ENCODE measurements at places on chromosomes 16 and 17.

GRCh38 chr17:7408252-7408727 is 645 bp downstream of the NLGN2 start:
- DNase-seq, result no peak

- DNase-seq, result no peak
These were observed 133.1 kb downstream of the SNX11 start for GRCh38 chr17:48240562-48241130.

DNA sequence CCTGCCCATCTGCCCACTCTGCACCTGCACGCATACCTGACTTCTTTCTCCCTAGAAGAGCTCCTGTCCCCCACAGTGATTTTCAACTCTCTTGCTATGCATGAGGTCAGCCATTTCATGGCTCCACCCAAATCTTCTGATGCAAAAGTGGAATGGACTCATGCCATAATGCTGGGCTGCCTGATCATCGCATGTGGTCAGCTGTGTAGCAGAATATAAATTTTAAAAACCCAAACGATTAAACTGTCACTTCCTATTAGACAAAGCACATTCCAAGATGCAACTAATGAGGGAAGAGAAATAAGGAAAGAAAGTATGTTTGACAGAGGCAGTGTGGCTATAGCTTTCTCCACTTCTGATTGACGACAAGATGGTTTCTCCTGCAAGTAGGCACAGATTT is 26.1 kb downstream of the GRIN2A start:
- DNase-seq, result no peak

DNA sequence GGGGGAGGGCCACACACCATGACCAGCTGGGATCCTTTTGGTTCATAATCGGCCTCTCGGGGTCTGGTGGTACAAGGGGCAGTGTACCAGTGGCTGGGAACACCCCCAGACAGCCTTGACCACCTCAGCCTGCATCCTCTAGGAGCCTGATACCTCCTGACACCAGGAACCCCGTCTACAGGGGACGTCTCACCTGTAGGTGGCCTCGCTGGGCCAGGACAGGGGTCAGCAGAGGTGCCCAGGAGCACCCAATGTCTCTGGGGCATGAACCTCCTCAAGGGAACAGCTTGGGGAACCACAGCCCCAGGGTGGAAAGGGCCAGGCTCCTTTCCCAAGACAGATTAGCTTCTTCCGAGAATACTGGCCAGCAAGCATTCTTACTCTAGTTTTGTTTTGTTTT is 2.5 kb upstream of the METRNL start:
- DNase-seq, result no peak

DNA sequence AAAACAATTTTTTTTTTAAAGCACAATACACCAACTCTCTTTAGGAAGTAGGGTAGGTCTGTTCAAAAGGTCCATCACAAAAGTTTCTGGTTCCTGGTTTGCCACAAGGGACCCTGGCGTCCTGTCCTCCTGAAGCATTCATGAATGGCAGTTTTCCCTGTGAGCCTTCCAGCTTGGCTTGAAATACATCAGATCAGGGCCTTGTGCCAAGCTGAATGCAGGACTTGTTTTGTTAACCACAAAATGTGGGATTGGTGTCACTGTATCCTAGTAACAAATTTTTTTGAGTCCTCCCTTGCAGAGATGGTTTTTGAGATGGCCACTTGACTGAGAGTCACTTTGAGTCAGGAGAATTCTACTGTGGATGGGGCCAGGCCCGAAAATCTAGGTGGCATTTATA is 3.9 kb downstream of the GNAO1 start:
- DNase-seq, result no peak

DNA sequence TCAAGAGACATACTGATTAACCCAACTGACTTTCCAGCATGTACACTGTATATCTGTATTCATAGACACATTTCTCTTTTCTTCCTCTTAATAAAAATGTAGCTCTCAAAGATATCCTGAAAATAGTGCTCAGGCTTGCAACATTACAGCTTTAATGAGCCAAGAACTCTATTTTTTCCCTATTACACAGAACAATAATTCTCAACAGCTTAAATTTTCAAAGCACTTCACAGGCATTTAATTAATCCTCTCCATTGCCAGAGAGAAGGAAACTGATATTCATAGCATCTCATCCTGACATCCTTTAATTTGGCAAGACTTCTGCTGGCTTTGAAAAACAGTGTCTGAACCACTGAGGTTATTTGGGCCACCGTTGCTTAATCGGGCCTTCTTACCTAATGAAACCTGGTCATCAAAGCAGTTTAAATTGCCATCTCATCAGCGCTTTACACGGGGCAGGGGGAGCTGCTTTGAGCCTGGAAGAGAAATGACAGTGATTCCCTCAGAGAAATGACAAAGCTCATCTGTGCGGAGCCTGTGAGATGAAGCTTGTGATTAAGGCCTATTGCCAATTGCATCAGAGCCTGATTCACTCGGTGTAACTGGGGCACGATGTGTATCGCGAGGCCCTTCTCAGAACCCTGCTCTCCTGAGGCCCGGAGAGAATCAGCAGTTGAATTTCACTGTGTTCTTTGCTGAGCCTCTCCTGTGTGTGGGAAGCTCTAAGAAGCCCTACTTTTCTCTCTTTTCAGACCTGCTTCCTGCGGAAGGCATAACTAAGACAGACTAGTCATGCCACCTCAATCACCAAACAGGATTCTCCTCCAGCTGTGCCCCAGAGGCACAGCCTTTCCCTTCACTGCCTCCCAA is 8.5 kb upstream of the SIAH1 start:
- DNase-seq, result no peak

DNA sequence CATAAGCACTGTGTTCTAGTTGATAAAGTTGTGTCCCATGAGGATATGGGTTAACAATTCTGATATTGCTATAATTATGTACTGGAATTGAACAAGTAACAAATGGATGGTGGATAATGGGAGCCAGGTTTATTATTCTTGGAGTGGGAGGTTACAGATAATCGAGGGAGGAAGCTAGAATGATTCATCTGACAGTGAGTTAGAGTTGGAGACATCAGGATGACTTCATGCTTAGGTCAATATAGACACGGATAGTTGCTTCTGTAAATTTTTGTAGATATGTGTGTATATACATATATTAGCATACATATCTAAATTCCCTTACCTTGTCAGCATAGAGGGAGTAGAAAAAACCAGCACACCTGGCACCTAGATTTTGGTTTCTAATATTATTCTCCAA is 293.4 kb downstream of the SHISA9 start:
- DNase-seq, result no peak

DNA sequence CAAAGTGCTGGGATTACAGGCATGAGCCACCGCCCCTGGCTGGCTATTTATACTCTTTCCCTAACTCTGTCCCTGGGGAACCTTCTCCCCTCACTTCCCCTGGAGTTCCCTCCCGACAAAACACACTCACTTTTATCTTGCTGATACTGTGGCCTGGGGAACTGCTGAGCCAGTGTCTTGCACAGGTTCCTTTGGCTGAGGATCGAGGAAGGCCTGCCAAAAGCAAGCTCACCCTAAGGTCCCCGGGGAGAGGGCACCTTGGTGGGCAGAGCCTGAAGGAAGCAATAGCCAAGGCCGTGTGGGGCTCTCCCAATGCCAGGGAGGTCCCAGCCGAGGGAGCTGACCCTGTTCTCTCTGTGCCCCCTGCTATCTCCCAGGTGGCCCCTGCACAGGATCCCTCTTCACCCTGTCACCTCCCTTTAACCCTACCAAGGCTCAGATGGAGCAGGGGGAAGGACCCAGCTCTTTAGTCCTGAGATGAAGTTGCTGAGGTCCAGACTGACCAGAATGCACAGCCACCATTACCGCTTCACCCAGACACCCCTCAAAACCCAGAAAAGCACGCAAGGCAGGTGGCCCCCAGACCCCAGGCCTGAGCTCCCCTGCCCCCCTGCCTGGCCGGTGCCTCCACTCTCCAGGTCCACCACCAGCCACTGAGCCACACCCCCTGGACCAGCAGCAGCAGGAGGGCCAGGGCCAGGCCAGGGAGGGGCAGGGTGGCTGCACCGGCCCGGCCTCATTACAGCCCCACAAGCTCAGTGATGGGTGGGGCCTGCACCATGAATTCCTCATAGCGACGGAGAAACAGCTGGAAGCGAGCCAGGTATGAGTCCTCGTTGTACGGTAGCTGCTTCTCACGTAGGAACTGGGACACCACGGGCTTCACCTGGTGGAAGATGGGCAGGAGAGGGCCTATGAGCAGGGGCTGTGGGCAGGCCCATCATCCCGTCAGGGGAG is 5.1 kb upstream of the FDXR start:
- DNase-seq, result no peak

DNA sequence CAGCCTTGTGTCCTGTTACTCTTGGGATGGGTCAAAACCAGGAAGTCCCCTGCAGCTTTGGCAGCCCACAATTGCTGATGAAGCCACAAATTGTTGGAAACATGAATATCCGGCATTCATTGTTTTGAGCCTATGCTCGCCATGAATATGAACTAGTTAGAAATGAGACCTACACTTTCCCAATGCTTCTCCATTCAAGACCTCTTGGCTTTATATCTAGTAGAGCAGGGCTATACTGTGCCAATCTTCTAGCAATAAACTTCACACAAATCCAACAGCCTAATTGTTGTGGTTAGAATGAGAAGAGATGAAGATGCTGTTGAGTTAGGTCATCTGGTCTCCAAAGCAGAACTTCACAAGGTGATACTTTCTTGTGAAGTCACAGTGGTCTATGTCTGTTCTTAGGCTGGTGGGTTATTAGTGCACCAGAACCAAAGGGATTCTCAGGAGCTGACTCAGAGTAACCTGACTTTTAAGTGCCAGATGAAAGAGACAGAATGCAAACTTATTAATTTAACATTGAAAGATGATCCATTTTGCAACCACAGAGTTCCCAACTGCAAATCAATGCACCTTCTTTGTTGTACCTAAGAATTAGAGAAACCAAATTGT is 13.7 kb upstream of the KRT23 start:
- DNase-seq, result no peak

GRCh38 chr17:69800870-69801269 is 274.2 kb upstream of the KCNJ16 start:
- no peak for DNase-seq

DNA sequence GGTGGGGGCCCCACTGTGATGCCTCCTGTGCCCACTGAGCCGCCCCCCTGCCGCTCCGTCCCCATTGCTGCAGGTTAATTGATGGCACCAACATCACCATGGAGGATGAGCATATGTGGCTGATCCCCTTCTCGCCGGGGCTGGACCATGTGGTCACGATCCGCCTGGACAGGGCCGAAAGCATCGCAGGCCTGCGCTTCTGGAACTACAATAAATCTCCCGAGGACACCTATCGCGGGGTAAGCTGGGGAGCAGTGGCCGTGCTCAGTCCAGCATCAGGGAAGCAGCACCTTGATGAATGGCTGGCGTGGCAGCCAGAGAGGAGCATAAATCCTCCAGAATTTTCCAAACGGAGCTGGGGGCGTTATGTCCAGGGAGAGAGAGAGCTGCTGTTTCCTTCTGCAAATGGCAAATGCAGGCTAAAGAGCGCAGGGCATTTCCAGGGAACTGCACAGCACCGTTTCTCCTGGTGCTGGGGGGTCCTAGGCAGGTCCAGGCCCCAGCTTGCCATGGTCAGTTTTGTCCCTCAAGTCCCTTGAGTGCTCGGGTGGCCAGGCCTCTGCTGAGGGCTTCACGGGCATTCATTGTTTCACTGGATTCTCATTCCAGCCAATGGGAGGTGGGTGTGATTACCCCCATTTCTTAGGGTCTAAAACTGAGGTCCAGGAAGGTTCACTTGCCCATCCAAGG is 216.4 kb downstream of the KATNIP start:
- DNase-seq, result no peak

DNA sequence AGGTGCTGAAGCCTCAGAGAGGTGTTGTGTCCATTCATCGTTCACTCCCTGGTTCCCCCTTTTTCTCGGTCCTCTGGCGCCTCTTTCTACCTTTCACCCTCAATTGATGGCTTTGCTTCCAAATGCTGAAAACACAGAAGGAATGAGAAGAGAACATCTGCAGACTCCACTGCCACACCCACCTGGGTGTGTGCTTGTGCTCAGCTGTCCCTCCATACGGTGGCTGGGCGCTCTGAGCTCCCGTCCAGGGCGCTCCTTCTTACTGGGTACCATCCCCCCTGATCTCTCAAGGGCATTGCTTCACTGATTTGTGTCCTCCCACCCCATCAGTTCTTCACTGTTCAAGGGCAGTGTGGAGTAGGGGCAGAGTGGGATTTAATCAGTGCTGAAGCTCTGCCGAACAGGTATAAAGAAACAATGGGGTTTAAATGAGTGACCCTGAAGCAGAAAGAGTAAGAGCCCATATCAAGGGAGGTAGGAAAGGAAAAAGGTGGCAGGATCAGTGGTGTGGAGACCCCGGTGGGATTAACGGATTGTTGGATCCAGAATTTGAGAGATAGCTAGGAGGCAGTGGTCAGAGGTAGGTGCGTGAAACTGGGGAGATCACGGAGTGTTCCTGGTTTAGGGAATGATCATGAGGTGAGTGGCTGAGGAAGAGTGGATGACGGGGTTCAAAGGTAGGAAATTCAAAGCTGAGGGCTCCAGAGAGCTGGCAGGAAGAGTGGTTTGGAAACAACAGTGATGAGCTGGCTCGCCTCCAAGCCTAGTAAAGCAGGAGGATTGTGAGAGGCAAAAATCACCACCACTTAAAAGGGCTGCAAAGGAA is 40.8 kb downstream of the MRTFB start:
- DNase-seq, result no peak

DNA sequence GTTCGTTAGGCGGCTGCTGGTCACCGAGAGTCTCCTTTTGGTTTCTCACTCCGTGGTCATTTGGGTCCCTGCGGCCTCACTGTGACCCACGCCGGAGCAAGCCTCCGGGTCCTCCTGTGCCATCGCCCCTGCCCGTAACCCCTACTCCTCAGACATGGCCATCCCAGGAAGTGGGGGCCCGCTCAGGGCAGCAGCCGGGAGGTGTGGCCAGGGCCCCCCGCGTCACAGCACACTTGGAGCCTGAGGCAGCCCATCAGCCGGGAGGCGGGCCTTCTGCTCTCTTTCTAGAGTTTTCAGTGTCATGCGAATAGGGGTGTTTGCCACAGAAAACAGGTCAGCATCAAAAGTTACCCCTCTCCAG is 7.9 kb upstream of the WFIKKN1 start:
- no peak for DNase-seq

- no peak for DNase-seq
These were observed 196.2 kb upstream of the NLRP1 start for GRCh38 chr17:5780476-5780875.

DNA sequence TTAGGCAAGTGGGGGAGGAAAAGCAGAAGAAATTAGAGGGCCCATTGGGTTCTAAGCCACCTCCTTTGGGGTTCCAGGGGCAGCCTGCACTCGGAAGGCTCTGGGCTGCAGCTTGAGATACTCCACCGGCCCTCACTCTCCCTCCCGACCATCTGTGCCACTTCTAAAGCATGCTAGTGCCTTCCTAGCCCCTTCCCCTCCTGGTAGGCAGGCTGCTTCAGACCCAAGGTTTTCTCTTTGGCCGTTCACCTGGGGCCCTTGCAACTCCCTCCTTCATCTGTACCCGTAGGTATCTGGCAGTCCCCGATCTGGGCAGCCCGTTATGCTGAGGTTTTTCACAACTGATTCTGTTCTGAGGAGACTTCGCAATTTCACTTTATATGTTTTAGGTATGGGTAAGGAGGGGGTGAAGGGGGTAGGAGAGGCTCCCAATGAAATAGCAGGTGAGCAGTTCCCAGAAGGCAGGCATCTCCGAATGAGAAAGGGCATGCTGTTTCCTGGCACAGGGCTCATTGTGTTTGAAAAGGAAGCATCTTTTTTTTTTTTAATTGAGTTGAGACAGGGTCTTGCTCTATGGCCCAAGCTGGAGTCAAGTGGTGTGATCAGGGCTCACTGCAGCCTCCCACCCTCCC is 98.7 kb downstream of the RAB11FIP4 start:
- no peak for DNase-seq

GRCh38 chr16:84785843-84786581 is 33.8 kb upstream of the CRISPLD2 start:
- DNase-seq, result no peak

GRCh38 chr16:55021595-55022475 is 91.2 kb downstream of the IRX5 start:
- DNase-seq, result no peak

GRCh38 chr17:55731586-55732250 is 9.1 kb upstream of the TMEM100 start:
- DNase-seq, result no peak

All from stimulated activated CD8-positive, alpha-beta memory T cell treated with anti-CD3 and anti-CD28 coated beads, Interleukin-4, amount 100 ng/mL, for 1 hour (primary cell).